Tongue (tissue), 3 donors: ENCODE measurements at places on chromosomes 11 and 22. TPM values are rescaled to one million over a fixed set of nuclear protein-coding genes. Genes with fewer than 3 reads are reported as not detected.

ZP1 gene
- not detected for total RNA-seq

DNA sequence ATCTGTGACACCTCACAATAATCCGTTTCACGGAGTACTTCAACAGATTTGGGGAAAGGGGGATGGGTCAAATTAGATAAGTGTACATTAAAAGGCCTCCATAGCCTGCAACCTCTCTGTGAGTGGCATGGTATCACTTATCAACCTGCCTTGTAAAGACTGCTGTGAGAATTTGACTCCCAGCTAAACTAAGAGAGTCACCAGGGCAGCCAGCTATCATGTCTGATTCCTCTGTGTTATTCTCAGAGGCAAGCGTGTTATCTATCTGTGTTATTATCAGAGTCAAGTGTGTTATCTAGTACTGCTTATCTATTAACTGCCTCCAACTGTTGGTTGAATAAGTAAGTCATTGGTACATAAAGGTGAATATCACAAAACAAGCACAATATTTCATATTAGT lies 4.1 kb upstream of the FAM83F start:
- no peak for DNase-seq

HEPHL1 gene
- total RNA-seq: not detected

GRCh38 chr11:79313530-79313913 lies 127.3 kb downstream of the TENM4 start:
- DNase-seq: no peak

- DNase-seq: no peak
Observed at GRCh38 chr11:109808569-109808968, 284.6 kb upstream of the ZC3H12C start.

DNA sequence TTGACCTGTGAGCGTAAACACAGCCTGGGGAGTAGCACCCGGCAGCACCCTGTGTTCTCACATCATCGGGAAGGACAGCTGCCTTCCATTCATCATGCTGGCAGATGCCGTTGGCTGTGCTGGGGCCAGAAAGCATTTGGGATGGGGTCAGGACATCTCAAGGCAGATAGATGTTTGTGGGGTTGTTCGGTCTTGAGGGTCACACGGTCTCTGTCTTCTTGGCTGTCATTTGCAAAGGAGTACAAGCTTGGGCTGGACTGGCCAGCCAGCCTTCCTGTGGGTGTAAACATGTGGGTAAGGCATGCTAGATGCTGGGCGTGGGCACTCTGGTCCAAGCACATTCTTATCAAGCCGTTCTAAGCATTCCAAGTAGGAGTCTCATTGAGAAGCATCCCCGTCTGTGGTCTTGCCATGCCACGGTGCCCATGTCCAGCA lies 81.4 kb downstream of the TBC1D22A start:
- DNase-seq: peak; percentile 30
